Neural crest cell (in vitro differentiated cells): ENCODE measurements at places on chromosomes 3 and 15. TPM values are rescaled to one million over a fixed set of nuclear protein-coding genes. Genes with fewer than 3 reads are reported as not detected.

GRCh38 chr15:58378241-58379085 lies 53.3 kb upstream of the LIPC start:
- peaks cover 2% of the 10 kb centered on the region for H3K36me3 ChIP-seq
- no peak for DNase-seq
- H3K27ac ChIP-seq = no peak overlapping the region
- H3K27me3 ChIP-seq = no peaks in the 10 kb centered on the region

- DNase-seq = no peak
- H3K27ac ChIP-seq = no peak overlapping the region
- no peak overlapping the region for H3K4me3 ChIP-seq
- H3K27me3 ChIP-seq = no peaks in the 10 kb centered on the region
Measured at GRCh38 chr3:52211268-52211891, 13.4 kb downstream of the ALAS1 start.

- H3K36me3 ChIP-seq = no peaks in the 10 kb centered on the region
- no peak for DNase-seq
- H3K4me1 ChIP-seq = no peaks in the 10 kb centered on the region
Measured at GRCh38 chr3:53080612-53081205, 34.8 kb upstream of the SFMBT1 start.

DNA sequence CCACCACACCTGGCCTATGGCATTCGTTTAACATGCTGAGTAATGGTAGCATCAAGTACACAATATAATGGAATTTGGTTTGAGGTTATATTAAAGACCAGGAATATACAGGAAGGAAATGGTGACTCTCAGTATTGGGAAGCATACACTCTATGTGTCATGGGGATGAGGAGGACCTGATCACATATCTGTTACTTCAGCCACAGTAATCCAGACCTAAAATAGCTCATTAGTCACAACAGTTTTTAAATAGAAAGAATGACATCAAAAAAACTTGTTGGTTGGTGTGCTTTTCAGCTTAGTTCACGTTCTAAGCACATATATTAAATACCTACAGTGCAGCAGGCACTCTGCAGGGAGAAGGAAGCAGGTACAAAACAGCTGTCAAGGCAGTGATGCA lies 52.5 kb upstream of the ATP2C1 start:
- no peaks in the 10 kb centered on the region for H3K27me3 ChIP-seq
- no peaks in the 10 kb centered on the region for H3K36me3 ChIP-seq
- DNase-seq = no peak
- H3K27ac ChIP-seq = no peak overlapping the region
- H3K4me3 ChIP-seq = no peak overlapping the region
- H3K4me1 ChIP-seq = peaks cover 7% of the 10 kb centered on the region

ATP10A gene
- 4.9 and 6.8 TPM in 2 replicates for total RNA-seq

DNA sequence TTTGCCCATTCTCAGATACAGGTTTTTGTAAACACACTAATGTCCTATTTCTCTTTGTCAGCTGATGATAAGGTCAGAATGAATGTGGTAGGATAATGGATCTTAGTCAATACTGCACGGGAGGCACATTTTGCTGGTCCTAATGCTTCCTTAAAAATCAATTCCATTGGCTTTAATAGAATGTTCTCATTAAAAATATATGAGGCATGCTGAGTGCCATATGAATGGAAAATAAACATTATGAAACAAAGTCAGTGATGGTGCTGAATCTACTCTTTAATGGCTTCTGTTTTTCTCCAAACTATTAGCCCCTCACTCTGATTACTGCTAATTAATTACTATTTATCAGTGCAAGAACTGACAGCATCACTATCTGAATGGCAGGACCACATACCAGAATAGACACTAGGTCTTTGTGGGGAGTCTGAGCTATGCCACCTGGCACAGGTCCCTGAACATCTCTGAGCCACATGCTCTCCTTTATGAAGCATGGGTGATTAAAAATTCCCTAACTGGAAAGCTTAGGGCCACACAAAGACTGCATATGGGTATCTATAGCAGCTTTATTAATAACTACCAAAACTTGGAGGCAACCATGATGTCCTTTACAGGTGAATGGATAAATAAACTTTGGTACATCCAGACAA lies 278.9 kb downstream of the MEX3B start:
- no peaks in the 10 kb centered on the region for H3K27me3 ChIP-seq
- DNase-seq = no peak
- H3K4me3 ChIP-seq = no peak overlapping the region

SLC7A14 gene
- total RNA-seq = 0.07 and 0.09 TPM in 2 replicates

STAB1 gene
- 0.11 and 0.16 TPM in 2 replicates for total RNA-seq

OR5K4 gene
- total RNA-seq = not detected in 2 replicates

DNA sequence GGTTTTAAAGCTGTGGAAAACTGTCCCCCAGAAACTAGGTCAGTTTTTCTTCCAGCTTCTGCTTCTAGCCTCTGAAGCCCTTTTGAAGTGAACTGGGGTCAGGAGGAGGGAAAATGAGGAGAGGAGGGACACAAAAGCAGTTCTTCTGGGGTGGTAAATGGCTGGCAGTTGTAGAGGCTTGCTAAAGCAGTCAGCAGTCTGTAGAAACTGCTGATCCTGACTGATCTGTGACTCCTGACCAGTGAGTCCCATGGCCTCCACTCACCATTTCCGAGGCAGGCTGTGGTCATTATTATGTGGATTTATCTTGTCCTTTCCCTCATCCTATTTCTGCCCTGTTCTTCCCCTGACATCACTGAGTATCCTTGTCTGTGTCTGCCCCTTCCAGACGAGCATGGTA lies 276.4 kb upstream of the ROPN1 start:
- H3K27me3 ChIP-seq = no peaks in the 10 kb centered on the region
- no peak overlapping the region for H3K4me3 ChIP-seq
- no peaks in the 10 kb centered on the region for H3K36me3 ChIP-seq
- H3K4me1 ChIP-seq = peaks cover 51% of the 10 kb centered on the region
- peak overlapping the region; percentile 73 for H3K27ac ChIP-seq

GRCh38 chr3:55322638-55323037 lies 164.5 kb downstream of the WNT5A start:
- H3K27ac ChIP-seq = no peak overlapping the region
- no peak overlapping the region for H3K4me3 ChIP-seq
- no peaks in the 10 kb centered on the region for H3K36me3 ChIP-seq
- H3K27me3 ChIP-seq = no peaks in the 10 kb centered on the region
- H3K4me1 ChIP-seq = no peaks in the 10 kb centered on the region
- no peak for DNase-seq
